Heart left ventricle (tissue), 16 donors: ENCODE measurements at places on chromosomes 12 and 14. TPM values are rescaled to one million over a fixed set of nuclear protein-coding genes. Genes with fewer than 3 reads are reported as not detected.

Gene DHH
- total RNA-seq, result 0.34 TPM

Gene SPATA7
- 5.5 TPM for total RNA-seq

Gene RHEBL1
- total RNA-seq, result not detected

Gene C12orf54
- total RNA-seq, result not detected

GRCh38 chr12:126607867-126608266 is 1542.6 kb downstream of the AACS start:
- no peak for DNase-seq

- no peak for DNase-seq
Observed at GRCh38 chr12:122672515-122672914, 30.6 kb downstream of the HCAR2 start.

- no peak for DNase-seq
Observed at GRCh38 chr12:66804563-66804974, 125.7 kb upstream of the GRIP1 start.

- DNase-seq, result no peak
Observed at GRCh38 chr14:71290960-71291466, 383.8 kb downstream of the PCNX1 start.

DNA sequence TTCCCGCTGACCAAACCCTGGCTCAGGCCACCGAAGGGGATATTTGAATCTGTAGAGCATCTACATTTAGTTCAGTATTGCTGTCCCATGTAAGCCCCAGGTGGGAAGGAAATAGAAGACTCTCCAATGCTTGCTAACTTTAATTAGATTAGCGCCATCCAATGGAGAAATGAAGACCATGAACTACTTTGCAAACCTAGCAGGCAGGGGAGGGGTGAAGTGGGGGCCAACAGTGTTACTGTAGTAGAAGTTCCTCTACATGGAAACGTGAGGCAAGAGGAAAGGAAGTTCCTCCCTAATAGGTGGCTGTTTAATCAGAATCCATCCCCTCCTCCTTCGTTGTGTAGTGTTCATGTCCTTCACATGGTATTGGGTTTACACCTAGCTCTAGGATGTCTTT is 9.3 kb upstream of the DENND5B start:
- no peak for DNase-seq

GRCh38 chr12:53298164-53298563 is 1.3 kb upstream of the MYG1 start:
- DNase-seq, result no peak

DNA sequence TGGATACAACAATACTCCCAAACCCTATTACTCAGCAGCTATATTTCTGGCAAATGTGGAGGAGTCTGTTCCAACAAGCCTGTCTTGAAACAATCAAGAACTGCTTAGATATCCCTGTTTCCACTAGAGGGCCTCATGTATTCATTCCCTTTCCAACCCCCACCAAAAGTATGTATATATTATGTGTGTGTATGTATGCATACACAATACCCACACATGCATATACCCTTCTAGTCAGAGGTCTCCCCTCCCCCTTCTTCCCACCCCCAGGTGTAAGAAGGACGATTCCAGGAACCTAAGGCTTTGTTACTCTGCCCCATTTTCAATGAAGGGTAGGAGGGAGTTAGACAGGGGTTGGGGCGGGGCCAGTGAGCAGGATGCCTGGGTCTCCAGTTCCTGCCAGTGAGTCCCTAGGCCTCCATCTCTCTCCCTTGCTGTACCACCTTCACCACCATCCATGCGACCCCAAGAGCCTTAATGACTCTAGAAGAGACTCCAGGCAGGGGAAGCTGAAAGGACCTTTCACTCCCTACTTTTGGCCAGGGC is at the start of gene DGKA:
DGKA (plus strand) TSS at position 392 of the 546 bp plus-strand sequence. CDS start 5,342 bp downstream, outside the sequence.
- no peak for DNase-seq

DNA sequence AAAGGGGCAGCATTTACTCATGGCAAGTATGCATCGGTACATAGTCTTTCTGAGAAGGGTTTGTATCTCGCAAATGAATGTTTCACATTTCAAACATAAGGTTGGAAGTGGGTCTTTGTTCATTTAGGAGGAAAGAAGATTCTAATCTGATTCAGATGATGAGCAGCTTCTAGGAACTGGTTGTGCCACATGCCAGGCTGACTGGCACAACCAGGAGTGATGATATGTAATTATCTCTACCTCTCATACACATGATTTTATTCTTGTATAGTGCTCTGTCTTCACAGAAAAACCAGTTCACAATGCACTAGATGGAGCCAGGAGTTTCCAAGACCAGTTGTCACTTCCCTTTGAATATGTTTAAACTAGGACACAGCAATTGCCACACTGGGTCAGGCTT is 13.7 kb upstream of the BEST3 start:
- no peak for DNase-seq

DNA sequence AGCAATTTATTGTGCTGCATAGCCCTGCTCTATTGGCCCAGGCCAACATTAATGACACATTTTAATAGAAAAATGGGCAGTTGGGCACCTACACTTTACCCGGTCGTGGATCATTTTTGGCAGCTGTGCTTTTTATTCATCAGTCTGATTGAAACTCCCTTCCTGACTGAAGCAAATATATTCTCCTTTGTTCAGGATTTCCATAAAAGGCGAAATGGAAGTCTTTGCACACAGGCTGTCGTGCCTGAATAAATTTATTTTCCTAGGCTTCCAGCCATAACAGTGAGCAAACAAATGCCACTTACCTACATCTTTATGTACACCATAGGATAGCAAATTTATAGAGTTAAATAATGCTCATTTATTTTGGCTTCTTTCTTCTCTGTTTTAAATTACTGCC is 480.7 kb upstream of the DCN start:
- no peak for DNase-seq

- DNase-seq, result no peak
Observed at GRCh38 chr14:65396082-65396910, 16.2 kb upstream of the FUT8 start.

GRCh38 chr14:37948266-37948665 is 259.4 kb upstream of the SSTR1 start:
- DNase-seq, result no peak
